Aortic smooth muscle cell (primary cell): ENCODE measurements at places on chromosomes 3 and 15. TPM values are rescaled to one million over a fixed set of nuclear protein-coding genes. Genes with fewer than 3 reads are reported as not detected.

Gene RTP3
- not detected in 2 replicates for total RNA-seq

Gene SNX22
- 0.06 and 0.13 TPM in 2 replicates for total RNA-seq

Gene EXD1
- not detected in 2 replicates for total RNA-seq

Gene ADIPOQ
- not detected in 2 replicates for total RNA-seq

Gene DNAH12
- under 0.01 and 0.12 TPM in 2 replicates for total RNA-seq

Gene FGF12
- 0.12 and 0.13 TPM in 2 replicates for total RNA-seq
